Fibroblast of the aortic adventitia (primary cell): ENCODE measurements at places on chromosomes 13 and 19.

GRCh38 chr13:77002590-77003190 is 10.8 kb downstream of the CLN5 start:
- DNase-seq = peak; percentile 67

DNA sequence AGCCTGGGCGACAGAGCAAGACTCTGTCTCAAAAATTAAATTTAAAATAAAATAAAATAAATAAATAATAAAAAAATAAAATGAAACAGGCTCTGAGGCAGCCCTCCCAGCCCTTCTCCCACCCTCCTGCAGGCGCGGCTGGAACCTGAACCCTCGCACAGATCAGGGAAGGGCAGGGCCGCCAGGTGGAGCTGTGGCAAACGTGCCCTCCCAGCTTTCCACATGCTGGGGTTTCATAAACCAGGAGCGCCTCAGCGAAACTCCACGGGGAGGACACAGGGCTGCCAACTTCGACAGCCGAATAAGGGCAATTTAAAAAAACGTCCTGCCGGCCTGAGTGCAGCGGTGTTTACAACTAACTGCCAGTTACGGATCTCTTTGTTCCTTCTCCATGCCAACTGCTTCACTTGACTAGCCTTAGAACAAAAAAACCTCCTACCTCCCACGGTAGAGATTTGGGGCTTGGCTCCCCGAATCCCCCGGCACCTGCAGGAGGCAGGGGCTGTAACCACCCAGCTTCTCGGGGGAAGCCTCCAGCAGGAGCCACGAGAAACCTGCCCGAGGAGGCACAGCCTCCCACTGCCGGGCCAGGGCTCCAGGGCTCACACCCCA is 15.9 kb downstream of the ZNF787 start:
- peak; percentile 40 for DNase-seq

DNA sequence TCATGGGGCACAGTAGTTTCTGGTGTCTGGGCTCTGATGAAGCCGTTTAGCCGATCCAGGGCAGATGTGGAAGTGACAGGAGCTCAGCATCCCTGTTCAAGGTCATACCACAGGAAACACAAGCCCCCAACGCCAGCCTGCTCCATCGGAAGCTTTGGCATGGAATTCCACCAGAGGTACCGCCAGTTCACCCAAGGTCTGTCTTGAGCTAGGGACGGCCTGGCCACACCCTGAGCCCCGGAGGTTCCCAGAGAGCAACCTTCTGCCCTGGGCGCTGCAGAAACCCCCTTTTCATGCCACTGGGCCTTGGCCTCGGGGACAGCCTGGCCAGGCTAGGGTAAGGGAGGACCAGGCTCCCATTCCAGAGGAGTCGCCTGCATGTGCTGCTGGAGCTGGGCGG is 39.4 kb upstream of the TPM4 start:
- DNase-seq = no peak

DNA sequence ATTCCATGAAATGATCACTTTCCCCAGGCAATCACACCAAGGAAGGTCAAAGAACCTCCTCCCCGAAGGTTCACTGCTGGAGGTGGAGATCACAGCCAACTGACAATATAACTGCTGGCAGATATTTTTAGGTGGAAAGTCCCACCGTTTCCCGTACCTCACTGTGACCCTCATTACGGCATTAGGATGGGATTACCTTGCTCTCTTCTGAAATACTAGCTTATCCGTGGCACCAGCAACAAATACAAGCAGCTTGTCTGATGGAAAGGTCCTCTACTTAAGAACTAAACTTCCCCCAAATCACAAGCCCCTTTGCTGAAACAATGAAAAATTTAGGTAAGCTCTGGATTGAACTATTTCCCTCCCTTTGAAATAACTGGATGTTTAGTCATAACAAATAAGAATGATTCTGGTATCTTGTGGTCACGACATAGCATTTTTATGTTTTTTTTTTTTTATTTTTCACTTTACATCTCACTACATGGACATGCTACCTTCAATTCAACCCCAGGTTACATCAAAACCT is 178.9 kb downstream of the COL4A1 start:
- DNase-seq = peak; percentile 64

GRCh38 chr13:51584731-51585672 is 740 bp downstream of the WDFY2 start:
- peak; percentile 56 for DNase-seq

DNA sequence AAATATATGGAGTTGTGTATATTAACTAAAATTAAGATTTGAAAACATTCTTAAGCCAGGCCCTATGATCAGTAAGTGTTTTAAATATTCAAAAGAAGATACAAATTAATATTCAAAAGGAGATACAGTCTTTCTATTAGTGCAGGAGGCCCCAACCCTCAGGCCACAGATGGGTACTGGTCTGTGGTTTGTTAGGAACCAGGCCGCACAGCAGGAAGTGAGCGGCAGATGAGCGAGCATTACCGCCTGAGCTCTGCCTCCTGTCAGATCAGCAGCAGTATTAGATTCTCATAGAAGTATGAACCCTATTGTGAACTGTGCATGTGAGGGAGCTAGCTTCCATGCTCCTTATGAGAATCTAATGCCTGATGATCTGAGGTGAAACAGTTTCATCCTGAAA is 232.9 kb downstream of the FOXO1 start:
- no peak for DNase-seq

GRCh38 chr13:46665248-46665632 is 112.3 kb downstream of the LRCH1 start:
- peak; percentile 40 for DNase-seq

GRCh38 chr13:80374444-80374843 is 33.5 kb upstream of the SPRY2 start:
- DNase-seq = peak; percentile 44

DNA sequence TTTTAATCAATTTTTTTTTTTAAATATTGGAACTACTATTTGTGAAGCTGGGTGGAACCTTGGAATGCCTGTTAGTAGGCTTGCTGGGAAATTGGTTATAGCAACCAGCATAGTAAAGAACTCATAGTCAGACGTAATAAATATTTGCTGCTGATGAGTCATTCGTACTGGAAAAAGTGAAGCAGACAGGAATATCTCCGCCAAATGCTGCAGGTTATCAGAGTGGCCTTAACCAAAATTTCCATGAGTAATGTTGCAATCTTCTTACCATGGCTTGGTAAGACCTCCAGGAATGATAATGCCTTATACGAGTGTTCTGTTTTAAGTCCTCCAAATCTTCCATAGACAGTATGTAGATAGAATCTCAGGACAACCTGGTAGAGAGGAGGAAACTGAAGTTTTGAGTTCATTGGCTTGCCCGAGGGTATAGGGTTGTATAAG is 34.2 kb downstream of the MBNL2 start:
- peak; percentile 99 for DNase-seq

DNA sequence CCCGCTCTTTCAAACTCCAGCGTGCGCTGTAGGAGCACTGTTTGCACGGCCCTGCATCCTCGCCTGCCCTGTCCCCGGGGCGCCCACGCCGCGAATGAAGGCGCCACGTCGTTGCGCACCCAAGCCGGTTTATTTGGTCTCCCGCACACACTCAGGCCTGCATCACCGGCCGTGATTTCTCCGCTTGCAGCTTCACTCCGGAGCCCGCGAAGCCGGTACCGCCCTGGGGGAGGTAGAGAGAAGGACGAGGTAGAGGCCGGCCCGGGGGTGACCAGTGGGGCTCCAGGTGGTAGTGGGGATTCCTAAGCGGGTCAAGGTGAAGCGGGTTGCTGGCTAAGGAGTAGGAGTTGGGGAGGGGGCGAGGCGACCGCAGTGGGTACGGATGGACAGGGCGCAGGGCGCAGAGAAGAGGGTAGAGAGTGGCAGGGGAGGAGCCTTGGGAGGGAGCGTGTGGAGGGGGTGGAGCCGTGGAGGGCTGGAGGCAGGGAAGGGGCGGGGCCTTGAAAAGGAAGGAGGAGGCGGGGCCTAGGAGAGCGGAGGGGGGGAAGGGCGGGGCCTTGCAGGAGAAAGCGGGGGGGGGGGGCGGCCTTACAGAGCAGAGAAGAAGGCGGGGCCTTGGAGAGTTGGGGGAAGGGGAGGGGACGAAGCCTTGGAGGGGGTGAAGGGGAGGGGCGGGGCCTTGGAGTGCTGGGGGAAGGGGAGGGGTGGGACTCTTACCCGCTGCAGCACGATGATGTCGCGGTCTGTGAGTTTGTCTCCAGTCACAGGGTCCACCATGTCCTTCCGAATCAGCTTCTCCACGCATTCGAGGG is 24.6 kb downstream of the NOSIP start:
- DNase-seq = peak; percentile 43

DNA sequence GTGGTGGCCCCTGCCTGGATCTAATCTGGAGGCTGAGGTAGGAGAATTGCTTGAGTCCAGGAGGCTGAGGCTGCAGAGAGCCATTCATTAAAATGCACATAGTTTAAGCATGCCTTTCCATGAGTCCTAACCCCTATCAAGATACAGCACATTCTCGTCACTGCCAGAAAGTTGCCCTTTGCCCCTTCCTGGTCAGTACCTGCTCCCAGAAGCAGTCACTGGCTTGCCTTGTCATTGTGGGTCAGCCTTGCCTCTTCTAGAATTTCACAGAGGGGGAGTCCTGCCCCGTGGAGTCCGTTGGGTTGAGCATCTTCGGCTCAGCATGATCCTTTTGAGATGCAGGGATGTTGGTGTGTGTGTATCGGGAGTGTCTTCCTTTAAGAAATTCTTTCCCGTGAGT is 10.8 kb downstream of the BICRA start:
- DNase-seq = peak; percentile 41

- DNase-seq = no peak
Observed at GRCh38 chr19:52188822-52189734, 774 bp upstream of the PPP2R1A start.

DNA sequence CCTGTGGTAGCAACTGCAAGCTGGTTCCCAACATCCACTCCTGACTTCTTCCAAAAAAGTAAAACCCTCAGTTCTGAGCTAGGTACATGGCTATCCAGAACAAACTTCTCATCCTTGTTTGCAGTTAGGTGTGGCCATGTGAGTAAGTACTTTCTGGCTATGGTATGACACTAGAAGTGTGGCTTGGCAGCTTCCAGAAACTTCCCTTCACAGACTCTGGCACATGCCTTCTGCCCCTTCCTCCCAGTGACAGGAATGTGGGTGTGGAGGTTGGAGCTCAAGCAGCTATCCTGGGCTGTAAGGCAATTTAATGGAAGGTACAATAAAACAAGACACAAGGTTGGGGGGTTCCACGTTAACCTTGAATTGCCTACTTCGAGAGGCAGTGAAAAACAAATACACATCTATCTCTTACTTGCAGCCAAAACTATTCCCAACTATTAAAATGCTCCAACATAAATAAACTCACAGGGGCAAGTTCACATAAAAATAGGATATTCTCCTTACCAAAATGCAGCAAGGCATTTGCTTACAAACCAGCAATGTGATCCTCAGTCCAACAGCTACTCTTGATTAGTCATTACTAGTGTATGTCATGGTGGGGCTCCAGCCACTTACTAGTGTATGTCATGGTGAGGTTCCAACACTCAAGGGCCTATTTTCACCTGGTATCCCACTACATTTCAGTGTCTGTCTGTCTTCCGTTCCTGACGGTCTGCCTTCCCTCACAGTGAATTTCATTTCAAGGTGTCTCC is 3.1 kb downstream of the SMG9 start:
- peak; percentile 70 for DNase-seq

DNA sequence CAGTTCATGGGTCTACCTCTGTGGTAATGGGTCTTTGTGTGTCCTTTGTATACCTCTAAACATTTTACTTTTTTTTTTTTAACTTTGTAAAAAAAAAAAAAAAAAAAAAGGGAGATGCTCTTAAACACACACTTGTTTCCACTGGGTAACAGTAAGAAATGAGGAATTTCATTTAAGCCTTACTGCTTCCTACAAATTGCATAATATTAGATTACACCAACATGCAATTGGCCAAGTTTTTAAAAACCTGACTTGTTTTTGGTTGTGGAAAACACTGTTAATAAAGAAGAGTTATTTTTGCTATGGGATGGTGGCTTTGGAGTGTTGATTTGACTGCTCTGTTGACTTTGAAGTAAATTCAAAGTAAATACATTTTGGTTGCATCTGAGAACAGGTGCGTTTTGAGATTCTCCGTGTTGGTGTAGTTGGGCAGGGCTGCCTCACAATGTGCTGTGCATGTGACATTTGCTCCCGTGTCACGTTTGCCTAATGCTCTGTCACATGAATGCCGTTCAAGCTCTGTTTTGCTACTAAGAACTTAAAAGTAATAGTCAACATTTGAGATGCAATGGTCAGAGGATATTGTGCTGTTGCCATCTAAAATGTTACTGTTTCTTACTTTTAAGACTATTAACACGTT is 202.4 kb downstream of the LMO7 start:
- DNase-seq = no peak

DNA sequence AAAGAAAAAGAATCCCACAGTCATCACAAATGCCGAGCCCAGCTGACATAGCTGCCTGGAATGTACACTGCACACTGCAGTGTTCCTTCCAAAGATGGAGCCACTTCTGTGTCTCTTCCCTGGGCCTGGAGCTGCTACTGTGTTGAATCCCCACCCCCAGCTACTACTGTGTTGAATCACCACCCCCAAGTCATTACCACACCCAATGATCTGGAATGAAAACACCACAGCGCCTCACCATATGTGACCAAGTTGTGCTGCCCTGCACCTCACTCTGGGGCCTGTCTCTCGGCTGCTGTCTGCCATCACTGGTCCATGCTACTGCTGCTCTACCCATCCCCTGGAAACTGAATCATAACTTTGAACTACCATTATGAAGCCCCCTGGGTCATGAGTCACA is 861.2 kb downstream of the UQCRFS1 start:
- DNase-seq = peak; percentile 17

DNA sequence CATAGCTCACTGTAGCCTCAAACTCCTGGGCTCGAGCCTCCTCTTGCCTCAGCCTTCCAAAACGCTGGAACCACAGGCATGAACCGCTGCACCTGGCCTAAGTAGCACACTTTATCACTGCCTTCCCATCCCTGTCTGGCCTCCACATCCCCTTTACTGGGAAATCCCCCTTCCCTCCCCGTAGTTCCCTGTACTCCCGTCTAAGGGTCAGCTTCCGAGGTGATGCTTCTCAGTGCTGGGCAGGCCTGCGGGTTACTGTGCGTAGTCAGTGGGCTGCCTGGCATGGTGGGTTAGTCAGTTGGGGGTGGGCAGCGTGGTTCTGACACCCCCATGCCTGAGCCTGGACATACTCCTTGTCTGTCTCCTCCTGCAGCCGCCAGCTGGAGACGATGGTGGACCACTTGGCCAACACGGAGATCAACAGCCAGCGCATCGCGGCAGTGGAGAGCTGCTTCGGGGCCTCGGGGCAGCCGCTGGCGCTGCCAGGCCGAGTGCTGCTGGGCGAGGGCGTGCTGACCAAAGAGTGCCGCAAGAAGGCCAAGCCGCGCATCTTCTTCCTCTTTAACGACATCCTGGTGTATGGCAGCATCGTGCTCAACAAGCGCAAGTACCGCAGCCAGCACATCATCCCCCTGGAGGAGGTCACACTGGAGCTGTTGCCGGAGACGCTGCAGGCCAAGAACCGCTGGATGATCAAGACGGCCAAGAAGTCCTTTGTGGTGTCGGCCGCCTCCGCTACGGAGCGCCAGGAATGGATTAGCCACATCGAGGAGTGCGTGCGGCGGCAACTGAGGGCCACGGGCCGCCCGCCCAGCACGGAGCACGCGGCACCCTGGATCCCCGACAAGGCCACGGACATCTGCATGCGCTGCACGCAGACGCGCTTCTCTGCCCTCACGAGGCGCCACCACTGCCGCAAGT is 8.4 kb downstream of the PLEKHF1 start:
- DNase-seq = no peak

GRCh38 chr19:47402504-47402903 is 16.8 kb downstream of the MEIS3 start:
- no peak for DNase-seq

GRCh38 chr19:3057275-3057714 is 5.0 kb downstream of the TLE5 start:
- peak; percentile 65 for DNase-seq

- DNase-seq = no peak
Observed at GRCh38 chr19:54426291-54426931, 11.1 kb downstream of the TTYH1 start.
